ENCODE measurements at places on chromosomes 6 and 20. TPM values are rescaled to one million over a fixed set of nuclear protein-coding genes. Genes with fewer than 3 reads are reported as not detected.

The IL20RA gene
- 0.70 TPM for total RNA-seq

The TRIM31 gene
- total RNA-seq = 0.99 TPM

The CST1 gene
- not detected for total RNA-seq

The FNDC11 gene
- not detected for total RNA-seq

Measured in right lobe of liver (tissue), 6 donors.